Motor neuron (in vitro differentiated cells): ENCODE measurements at places on chromosomes 2 and 18. TPM values are rescaled to one million over a fixed set of nuclear protein-coding genes. Genes with fewer than 3 reads are reported as not detected.

RNF125 gene
- 4.9 and 5.7 TPM in 2 replicates for total RNA-seq

UCN gene
- total RNA-seq = not detected in 2 replicates

DNA sequence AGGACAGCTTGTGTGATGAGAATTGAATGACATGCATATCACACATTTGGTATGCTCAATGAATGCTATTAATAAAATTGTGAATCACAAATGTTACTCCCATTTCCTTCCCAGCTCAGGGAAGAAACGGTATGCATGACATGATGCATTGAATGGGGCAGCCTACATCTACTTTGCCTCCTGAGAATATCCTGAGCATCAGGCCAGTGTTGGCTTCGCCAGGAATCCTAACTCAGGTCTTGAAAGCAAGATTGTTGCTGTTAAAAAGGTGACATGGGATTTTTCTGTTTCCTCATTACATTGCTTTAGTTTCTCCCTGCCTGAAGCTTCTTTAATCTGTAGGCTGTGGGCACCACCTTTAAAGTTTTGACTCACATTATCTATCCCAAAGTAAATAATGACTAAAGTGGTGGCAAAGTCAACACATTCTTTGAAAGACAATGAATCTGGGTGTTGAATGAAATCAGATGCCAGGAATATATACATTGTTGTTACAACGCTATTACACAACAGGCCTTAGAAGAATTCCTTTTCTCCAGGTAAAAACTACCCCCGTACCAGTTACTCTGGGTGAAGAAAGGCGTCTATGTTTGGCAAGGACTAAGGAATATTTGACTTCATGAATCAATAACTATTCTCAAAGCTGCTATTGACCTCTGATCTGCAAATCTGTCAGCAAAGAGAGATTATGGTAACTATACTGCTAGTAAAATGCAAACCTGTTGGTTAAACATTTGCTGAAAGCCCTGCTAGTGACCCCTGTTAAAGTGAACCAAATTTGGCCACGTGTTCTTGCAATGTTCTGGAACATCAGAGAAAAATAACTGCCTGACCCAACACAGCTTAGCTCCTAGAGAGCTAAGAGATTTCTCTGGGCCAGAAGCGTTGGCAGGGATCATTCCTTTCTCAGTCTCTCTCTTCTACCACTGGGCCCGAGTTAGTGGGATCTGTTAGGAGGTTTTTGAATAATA lies 30.5 kb upstream of the NEDD4L start:
- peak; percentile 85 for ATAC-seq

- peak; percentile 86 for ATAC-seq
These were observed 40.7 kb upstream of the ARHGAP25 start for GRCh38 chr2:68693951-68694350.

- ATAC-seq = no peak
These were observed 53.3 kb downstream of the LAMA1 start for GRCh38 chr18:7064346-7064745.
